ENCODE measurements at places on chromosomes 4 and X.

GRCh38 chr4:108429662-108430061 is 190.7 kb upstream of the RPL34 start:
- no peak for DNase-seq

DNA sequence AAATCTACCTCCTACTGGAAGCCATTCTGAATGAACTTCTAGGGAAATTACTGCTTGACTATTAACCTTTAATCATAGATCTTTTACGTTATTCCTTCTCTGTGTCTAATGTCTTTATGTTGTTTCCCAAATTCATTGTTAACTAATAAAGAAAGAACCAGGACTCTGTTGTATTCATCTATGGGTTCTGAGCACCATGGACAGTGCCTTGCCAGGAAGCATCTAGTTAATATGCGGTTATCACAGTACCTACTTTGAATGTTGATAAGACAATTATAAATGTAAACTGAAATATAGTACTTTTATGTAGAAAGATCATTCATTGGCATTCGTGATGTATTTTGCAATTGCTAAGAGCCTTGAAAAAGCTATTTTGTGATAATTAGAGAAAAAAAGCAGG is 23.8 kb downstream of the NWD2 start:
- DNase-seq: no peak

- no peak for DNase-seq
Measured at GRCh38 chr4:153555730-153556434, 89.7 kb downstream of the TMEM131L start.

GRCh38 chr4:100290585-100290984 is 100.3 kb upstream of the DDIT4L start:
- no peak for DNase-seq

DNA sequence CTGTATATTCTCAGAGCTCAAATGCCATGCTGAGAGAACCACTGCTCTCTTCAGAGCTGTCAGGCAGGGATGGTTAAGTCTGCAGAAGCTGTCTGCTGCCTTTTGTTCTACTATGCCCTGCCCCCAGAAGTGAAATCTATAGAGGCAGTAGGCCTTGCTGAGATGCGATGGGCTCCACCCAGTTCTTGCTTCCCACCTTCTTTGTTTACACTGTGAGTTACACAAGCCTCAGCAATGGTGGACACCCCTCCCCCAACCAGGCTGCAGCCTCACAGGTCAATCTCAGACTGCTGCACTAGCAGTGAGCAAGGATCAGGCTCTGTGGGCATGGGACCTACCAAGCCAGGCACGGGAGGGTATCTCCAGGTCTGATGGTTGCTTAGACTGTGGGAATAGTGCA is 271.6 kb downstream of the CENPC start:
- no peak for DNase-seq

- DNase-seq: peak; percentile 7
Measured at GRCh38 chrX:73855546-73855945, 292.5 kb downstream of the CHIC1 start.

DNA sequence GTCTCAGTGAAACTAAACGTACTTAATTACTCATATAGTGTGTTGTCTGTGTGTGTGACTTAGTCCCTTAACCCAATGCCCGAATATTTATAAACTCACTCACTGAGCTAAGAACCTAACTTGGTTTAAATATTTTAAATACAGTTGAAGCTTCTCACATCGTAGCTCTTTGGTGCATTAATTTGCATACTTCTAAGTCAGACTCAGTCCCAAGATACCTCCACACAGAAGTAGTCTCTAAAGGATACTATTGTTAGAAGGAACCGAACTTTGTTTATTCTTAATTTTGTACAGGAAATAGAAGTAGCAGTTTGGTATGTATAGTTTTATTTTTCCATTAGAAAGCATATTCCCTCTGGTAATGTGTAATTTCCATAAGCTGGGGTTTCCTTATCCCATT is 54.0 kb upstream of the NKAP start:
- DNase-seq: no peak

DNA sequence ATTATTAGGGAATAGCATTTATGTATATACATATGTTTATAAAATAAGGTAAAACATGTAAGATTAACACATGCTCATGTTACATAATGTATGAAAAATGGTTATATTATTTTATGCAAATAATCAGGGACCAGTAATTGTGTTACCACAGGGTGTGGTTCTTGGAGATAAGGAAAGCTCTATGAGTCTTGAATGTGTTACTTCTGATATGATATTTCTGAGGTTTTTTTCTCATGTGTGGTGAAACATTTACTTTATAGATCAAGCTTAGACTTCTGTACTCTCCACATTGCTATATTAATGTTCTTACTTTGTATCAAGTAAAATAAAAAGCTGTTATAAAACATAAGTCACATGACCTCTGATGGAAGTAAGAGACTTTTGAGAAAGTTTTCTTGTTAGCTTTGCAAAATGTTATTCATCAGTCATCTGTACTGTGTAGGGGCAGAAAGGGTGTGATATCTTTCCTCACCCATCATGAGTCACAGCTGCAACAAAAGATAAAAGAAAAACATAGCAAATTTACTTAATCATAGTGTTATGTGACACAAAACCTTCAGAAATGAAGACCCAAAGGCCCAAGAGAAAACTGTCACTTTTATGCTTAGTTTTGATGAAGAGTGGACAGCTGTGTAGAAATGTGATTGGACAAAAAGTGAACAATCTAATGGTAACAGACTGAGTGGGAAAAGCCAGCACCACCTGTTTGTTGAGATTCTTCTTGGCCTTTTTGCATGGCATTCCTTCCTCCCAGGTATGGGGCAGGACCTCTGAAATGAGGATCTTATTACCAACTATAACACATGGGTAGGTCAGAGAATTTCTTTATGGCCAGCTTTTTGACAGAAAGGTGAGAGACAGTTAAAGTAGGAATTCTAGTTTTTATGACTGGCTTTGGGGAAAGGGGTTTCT is 632.3 kb downstream of the PDHA2 start:
- DNase-seq: no peak

- DNase-seq: no peak
Measured at GRCh38 chr4:183324619-183325018, 2.4 kb upstream of the CLDN24 start.

GRCh38 chr4:183876268-183876934 is 28.7 kb upstream of the STOX2 start:
- DNase-seq: no peak

DNA sequence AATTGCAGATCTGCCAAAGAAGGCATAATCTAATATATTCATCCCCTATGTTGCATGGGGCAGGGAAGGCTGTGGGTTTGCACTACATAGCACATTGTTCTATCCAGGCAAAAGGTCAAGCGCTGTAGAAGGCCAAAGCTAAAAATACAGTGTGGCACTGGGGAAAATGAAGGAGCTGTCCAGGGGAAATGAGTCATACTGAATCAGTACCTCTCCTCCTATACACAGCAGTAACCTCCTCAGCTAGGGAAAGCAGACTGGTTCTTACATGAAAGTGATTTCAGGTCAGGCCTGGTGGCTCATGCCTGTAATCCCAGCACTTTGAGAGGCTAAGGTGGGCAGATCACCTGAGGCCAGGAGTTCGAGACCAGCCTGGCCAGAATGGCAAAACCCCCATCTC is 31.0 kb upstream of the SLC25A4 start:
- DNase-seq: no peak

DNA sequence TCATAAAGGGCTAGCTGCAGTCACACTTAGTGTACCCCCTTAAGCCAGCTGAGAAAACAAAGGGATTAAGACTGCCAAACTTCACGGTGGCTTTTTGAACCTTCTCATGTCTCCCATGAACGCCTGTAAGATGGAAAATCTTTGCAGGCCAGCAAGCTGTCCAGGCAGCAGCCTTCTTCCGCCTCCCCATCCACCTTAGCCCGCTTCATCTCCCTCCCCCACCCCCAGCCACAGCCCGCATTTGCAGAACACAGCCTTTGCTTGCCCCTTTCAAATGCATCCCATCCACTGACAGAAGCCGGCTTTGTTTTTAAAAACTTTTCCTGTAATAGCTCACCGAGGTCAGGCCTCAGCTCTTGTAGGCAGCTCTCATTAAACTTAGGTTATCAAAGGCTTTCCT is 113.8 kb upstream of the FAM9B start:
- no peak for DNase-seq

GRCh38 chr4:32771491-32771890 is 2051.3 kb downstream of the PCDH7 start:
- no peak for DNase-seq

DNA sequence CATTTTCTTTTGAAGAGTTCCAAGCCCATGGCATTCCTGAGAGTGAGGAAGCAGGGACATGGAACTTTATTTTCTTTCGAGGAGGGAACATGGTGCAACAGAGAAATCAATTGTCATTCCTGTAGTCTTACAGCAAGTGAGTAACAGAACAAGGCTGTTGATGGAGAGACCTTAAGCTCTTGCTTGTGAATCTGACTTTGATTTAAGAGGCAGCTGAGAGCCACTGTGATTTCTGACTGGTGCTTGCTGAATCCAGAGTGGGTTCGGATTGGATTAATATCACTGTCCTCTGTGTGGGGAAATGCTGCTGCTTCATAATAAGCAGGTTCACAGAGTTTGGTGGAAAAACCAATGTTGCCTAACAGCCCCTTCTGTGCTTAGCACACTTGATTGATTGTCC is 4.7 kb upstream of the ATP1B4 start:
- no peak for DNase-seq

DNA sequence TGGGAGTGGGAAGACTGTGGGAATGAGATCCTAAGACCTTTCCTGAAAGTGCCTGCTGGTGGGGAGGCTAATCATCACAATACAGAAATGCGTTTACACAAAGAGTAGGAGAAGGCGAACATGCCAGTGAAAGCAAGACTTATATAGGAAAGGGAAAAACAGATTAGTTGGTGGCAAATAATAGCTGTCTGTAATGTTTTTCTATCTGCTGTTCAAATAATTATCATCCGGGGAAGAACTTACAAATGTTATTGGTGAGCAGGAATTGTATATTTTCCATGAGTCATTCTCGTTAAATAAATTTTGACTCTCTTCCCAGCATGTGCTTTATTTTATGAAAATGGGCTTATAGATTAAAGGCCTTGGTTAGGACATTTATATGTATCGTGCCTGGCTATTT is 196.5 kb downstream of the ARHGAP10 start:
- no peak for DNase-seq

DNA sequence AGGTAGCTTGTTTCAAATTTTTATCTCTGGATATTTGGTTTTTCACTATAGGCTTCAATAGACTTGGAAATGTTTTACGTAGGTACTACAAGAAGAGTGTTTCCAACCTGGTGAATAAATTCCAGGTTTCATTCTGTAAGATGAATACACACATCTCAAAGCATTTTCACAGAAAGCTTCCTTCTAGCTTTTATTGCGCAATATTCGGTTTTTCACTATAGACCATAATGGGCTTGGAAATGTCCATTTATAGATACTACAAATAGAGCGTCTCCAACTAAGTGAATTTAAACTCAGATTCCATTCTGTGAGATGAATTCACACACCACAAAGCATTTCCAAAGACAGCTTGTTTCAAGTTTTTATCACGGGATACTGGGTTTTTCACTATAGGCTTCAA is 857.7 kb upstream of the HS3ST1 start:
- DNase-seq: no peak

- no peak for DNase-seq
Measured at GRCh38 chr4:147515220-147515936, 34.5 kb downstream of the EDNRA start.

DNA sequence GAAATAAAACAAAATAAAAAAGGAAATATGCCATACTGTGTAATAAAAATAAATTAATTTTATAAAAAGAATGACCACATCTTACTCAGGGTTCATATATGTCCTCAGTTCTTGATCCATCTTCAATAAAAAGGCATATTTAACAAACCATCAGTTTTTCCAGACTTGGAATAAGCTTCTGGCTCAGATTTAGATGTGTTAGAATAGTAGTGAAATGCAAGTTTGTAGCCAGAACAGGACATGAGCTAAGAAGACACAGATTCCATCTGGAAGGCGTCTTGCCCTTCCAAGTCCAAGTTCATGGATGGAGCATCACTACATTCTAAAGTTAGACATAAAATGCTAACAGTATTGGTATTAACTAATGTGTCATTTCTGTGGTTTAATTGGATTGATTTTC is 10.3 kb upstream of the LSM6 start:
- no peak for DNase-seq

GRCh38 chr4:74095482-74095881 is 3.5 kb downstream of the CXCL2 start:
- DNase-seq: no peak

DNA sequence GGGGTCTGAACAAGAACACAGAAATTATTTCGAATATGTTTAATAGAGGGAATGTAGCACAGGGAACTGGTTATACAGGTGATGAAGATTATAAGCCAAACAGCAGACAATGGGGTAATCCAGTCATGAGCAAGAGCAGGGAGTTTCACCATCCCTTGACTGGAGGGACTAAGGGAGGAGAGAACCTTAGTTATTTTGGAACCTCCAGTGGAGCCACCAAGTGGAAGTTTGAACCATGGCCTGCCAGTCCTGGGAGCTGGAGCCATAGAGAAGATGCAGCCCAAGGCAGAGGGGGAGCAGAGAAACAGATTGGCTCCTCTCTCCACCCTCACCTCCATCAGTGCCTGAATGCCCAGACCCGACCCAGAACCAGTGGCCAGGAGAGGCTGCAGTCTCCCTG is 264.6 kb upstream of the RASGEF1B start:
- DNase-seq: no peak

GRCh38 chr4:156512622-156513021 is 459.0 kb downstream of the PDGFC start:
- no peak for DNase-seq

DNA sequence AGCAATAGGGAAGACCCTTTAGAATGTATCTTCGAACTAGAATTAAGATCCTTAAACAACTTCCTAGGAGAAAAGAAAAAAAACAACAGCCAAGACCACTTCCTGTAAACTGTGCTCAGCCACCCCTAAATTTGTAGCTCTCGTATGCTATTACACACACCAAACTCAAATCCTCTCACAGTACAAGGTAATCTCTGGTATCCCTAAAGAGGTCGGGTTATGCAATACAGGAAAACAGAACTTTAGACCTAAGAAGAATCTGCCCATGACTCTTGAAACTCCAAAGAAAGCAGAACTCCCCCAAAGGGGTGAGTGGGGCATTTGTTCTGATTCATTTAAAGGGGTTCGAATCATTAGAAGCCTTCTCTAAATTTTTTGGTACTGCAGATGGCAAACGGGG is 170.9 kb upstream of the CASK start:
- no peak for DNase-seq

GRCh38 chr4:104128850-104129213 is 365.9 kb downstream of the CXXC4 start:
- no peak for DNase-seq

DNA sequence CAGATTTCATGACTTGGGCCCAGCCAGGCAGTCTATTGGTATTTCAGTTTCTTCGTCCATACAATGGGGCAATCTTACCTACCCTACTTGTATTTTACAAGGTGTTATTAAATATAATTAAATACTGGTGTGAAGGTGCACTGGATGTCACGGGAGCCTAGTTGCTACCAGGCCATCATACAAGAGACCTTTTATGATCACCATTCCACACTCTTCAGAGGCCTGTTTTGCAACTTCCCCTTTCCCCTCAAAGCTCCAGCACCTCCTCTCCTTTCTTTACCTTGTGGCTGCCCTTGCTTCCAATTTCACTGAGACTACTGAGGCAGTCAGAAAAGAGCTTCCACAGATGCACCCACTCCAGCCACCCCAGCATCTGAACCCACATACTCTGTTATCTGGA is 93.8 kb upstream of the HELT start:
- DNase-seq: no peak

- DNase-seq: no peak
Measured at GRCh38 chr4:106160560-106160959, 155.4 kb downstream of the TBCK start.

GRCh38 chrX:68847172-68847571 is 18.4 kb downstream of the EFNB1 start:
- no peak for DNase-seq

Data from stimulated activated CD8-positive, alpha-beta memory T cell treated with anti-CD3 and anti-CD28 coated beads, Interleukin-15, amount 100 ng/mL, for 4 hours (primary cell).